ENCODE measurements at places on chromosomes 7 and 10.

- no peak for DNase-seq
Observed at GRCh38 chr7:29457141-29457561, 106.5 kb upstream of the PRR15 start.

GRCh38 chr7:82697897-82698296 is 254.3 kb upstream of the CACNA2D1 start:
- no peak for DNase-seq

GRCh38 chr10:103850572-103850895 is 4.8 kb downstream of the SH3PXD2A start:
- DNase-seq: no peak

- DNase-seq: no peak
Observed at GRCh38 chr7:154202002-154202401, 149.8 kb downstream of the DPP6 start.

- no peak for DNase-seq
Observed at GRCh38 chr10:128258421-128258976, 132.3 kb upstream of the MKI67 start.
